ENCODE measurements at places on chromosomes 4 and X. TPM values are rescaled to one million over a fixed set of nuclear protein-coding genes. Genes with fewer than 3 reads are reported as not detected.

GRCh38 chr4:13910556-13910955 is 283.0 kb upstream of the BOD1L1 start:
- no peak for DNase-seq

GRCh38 chrX:48676893-48677270 is 6.7 kb upstream of the WAS start:
- no peak for DNase-seq

GRCh38 chr4:4572821-4573220 is 31.0 kb upstream of the STX18 start:
- no peak for DNase-seq

USP17L15 gene
- total RNA-seq: not detected

F9 gene
- not detected for total RNA-seq

WAS gene
- 134 TPM for total RNA-seq
